ENCODE measurements at places on chromosomes 7 and 10.

DNA sequence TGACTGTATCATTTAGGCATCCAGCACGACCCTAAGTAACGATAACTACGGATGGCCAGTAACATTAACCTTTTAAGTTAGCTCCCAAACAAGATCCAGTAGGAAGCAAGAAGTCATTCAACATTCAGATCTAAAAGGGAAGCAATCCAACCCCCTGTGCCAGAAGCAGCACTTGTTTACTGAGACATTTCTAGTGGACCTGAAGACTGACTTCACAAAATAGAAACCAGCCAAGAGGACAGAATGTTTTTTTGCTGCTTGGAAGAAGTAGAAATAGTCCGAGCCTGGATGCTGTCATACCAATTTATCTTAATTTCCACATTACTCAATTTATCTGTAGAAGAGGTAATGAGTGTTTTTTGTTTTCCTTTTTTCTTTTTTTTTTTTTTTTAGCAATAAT, 88.0 kb upstream of the CTTNBP2 start:
- DNase-seq: no peak
- peaks cover 2% of the 10 kb centered on the region for H3K27me3 ChIP-seq

GRCh38 chr10:122498521-122498920, 37.2 kb downstream of the HTRA1 start:
- H3K4me3 ChIP-seq: no peak overlapping the region
- no peak for DNase-seq
- no peaks in the 10 kb centered on the region for H3K27me3 ChIP-seq
- H3K27ac ChIP-seq: no peak overlapping the region

DNA sequence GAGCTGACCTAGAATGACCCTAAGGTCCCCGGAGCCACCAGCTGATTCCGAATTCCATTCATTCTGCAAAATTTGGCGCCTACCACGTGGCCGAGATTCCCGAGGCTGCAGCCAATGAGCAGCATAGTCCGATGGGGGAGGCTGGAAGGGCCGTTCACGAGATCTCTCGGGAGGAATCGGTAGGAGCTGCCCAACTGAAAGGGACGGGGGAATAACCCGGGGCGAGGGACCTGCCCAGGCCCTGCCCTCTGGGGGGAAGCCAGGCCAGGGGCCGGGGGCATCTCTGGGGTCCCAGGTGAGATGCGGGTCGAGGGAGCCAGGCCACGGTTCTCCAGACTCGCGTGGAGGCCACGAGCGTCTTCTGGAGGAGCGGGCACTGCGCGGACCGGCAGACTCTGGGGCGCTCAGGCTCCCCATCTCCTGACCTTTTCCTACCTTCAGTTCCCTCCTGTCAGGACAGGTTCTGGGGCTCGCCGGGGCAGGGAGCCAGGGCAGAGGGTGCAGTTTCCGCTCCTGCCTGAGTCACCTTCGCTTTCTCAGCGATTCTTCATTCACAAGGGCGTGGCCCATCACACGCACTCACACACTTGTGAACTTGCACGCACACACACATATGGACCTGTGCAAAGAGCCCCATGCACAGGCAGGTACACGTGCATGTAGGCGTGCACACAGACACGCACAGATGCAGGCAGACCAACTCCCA, 173.4 kb downstream of the RNF216 start:
- H3K27ac ChIP-seq: no peak overlapping the region
- no peak overlapping the region for H3K4me3 ChIP-seq
- DNase-seq: no peak
- no peaks in the 10 kb centered on the region for H3K36me3 ChIP-seq

- peaks cover 6% of the 10 kb centered on the region for H3K4me1 ChIP-seq
- peaks cover 33% of the 10 kb centered on the region for H3K36me3 ChIP-seq
- no peak overlapping the region for H3K4me3 ChIP-seq
- H3K27ac ChIP-seq: no peak overlapping the region
- no peaks in the 10 kb centered on the region for H3K27me3 ChIP-seq
Observed at GRCh38 chr7:155778349-155778748, 33.9 kb downstream of the SHH start.

DNA sequence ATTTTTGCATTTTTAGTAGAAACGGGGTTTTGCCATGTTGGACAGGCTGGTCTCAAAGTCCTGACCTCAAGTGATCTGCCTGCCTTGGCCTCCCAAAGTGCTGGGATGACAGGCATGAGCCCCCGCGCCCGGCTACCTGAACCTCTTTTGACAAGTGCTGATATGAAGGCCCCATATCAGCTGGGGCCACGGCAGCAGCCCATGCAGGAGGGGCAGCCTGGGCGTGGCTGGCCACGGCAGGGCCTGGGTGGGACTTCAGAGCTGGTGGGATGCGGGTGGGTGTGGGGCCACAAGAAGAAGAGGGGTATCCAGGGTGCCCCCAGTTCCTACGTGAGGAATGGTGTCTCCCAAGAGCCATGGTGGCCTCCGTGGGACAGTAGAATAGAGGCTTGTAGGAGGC, 6.9 kb downstream of the LRRC27 start:
- no peak overlapping the region for H3K27ac ChIP-seq
- DNase-seq: no peak
- H3K4me3 ChIP-seq: no peak overlapping the region
- H3K4me1 ChIP-seq: peaks cover 26% of the 10 kb centered on the region
- no peaks in the 10 kb centered on the region for H3K27me3 ChIP-seq

- no peaks in the 10 kb centered on the region for H3K4me1 ChIP-seq
- H3K27me3 ChIP-seq: peaks cover 19% of the 10 kb centered on the region
- no peak overlapping the region for H3K4me3 ChIP-seq
- DNase-seq: no peak
- H3K27ac ChIP-seq: no peak overlapping the region
Observed at GRCh38 chr10:78459639-78460037, 426.0 kb downstream of the RPS24 start.
